ENCODE measurements at places on chromosomes 5 and 9.

DNA sequence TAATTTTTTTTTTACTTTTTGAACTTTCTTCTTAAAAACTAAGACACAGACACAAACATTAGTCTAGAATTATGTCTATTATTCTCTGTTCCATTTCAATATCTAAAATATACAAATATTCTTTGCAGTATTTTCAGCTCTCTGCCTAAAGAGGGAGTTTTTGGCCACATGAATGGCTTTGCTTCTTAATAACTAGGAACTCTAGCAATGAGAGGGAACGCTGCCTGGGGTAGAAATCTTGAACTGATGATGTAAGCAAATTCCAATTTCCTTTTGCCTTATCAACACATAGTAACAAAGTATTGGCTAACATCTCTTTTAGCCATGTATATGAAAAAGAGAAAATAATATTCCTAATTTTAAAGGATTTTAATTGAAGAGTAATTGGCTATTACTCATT, 51.9 kb downstream of the SLC25A46 start:
- DNase-seq: no peak

DNA sequence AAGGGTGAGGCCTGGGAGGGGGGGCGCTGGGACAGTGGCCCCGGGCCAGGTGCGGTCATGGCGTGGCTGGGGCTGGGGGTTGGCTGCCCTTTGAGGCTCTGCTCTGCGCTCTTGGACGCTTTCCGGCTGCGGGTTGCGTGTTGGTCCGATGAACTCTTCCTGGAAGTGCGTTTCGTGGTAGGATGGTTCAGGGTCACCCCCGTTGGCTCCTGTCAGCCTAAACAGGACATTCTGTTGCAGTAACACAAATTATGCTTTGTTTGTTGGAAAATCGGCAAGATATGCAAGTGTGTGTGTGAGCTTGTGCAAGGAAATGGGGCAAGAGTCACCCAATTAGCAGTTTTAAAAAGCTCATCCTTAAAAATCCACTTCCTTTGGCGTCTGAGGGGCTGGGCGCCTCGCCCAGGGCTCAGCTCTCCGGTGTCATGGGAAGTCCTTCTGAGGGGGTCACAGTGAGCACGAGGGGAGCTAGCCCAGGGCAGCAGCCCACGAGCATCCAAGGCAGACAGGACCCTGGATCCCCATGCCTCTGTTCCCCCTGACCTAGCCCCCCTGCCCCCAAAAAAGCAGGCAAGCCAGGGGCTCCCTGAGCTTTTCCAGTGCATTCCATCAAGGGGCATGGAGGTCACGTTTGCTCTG, 22.2 kb upstream of the RNU6ATAC start:
- DNase-seq: peak; percentile 6

GRCh38 chr5:80077051-80077714, 42.0 kb downstream of the THBS4 start:
- DNase-seq: no peak

DNA sequence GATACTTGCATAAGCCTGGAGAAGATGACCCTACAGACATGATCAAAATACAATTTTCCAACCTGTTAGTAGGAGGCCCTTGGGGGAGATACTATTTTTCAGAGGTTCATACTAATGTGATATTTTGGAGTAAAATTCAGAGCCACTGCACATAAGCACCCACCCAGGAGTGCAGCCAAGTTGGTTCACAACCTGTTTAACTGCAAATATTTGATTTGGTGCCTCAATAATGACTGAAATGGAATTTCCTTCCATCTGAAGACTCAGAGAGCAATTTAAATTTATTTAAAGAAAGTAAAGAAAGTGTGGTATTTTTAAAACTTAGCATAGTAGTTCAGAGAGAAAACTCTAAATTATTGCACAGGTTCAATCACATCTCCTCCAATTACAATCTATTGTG, 77.5 kb upstream of the FBN2 start:
- no peak for DNase-seq

DNA sequence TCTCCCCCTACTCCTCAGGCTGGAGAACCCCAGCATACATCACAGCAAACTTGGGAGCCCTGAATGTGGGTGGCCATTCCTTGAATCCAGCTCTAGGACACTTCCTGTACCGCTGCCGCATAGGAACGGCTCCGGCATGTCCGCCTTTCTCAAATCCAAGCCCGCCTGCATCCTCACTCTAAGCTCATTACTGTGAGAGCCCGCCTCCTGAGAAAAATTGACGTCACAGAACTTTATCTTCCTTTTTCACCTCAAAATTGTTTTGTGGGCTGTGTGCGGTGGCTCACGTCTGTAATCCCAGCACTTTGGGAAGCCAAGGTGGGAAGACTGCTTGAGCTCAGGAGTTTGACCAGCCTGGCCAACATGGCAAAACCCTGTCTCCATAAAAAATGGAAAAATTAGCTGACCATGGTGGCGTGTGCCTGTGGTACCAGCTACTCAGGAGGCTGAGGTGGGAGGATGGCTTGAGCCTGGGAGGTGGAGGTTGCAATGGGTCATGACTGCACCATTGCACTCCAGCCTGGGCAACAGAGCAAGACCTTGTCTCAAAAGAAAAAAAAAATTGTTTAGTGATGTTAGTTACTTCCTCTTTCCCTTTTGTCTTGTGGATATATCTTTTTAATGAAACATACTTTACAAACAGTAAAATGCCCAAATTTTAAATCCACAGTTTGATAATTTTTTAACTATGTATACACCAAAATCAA, 22.8 kb downstream of the RNF44 start:
- no peak for DNase-seq

GRCh38 chr9:112852741-112853504, 37.8 kb downstream of the SLC46A2 start:
- no peak for DNase-seq

DNA sequence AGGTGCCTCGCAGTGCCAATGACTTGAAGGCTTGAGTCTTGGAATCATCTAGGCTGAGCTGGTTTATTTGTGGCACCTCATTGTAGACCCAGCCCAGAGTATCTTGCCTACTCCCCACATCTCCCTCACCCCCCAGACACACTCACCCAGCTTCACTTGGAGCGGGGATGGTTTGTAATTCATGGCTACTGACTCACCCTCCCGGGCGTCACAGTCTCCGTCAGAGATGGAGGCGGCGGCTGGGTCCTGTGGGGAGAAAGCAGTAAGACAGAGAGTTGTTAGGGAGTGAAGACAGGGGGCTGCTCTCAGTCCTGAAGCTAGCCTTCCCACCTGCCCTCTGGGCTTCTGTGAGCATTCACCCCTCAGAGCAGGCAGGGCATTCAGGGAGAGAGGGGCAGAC, 29.0 kb upstream of the MYORG start:
- DNase-seq: no peak

GRCh38 chr5:110580625-110581024, 145.8 kb downstream of the TMEM232 start:
- no peak for DNase-seq

DNA sequence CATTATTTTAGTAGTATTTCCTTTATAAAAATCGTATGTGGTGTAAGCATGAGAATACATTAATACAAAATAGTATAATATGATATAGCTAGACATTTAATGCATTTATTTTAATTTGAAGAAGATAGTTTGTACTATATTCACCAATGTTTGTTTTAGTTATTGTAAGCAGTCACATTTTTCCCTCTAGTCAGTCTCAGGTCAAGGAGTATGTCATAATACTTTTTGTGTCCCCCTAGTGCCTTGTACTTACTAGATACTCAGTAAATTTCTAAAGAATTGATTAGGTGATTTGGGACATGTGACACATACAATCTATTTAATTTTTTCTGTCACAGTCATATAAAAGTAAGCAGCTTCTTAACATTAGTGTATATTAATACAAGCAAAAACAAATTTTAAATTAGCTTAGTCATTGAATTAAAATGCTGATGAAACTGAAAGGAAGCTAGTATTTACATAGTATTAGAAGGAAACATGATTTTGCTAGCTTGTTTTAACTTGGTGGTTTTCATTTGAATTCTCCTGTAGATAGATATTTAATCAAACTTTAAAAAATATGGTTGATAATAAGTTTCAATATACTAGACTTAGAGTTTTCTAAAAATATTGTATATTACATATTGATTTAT, 242.2 kb downstream of the FER start:
- DNase-seq: no peak

- no peak for DNase-seq
These were observed 216.9 kb downstream of the SPOCK1 start for GRCh38 chr5:137282216-137282615.

DNA sequence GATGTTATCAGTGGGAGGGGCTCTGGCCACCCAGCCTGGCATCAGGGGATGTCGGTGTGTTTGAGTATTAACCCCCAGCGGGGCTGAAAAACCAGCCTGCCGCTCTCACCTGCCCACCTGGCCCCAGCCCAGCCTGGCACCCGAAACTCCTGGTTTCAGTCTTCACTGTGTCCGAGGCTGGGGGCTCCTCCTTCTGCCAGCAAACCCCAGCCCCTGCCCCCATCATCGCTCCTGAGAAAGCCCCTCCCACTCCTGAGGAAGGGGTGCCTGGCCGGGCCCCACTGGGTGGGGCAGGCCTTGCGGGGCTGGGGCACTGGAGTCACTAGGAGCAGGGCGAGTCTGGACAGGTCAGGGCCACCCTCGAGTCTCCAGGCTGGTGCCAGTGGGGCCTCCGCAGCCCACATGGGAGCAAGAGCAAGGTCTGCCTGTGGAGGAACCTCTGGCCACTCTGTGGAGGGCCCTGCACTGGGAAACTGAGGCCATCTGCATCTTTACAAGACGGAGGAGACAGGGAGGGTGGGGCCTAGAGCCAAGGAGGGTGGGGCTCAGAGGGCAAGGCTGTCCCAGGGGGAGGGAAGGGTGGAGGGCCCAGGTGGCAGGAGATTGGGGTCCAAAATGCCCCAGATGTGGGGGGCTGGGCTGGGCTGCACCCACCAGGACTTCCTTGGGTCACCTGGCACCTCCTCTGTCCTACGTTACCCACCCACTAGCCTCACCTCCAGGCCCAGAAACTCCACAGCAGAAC, 51.5 kb upstream of the NOTCH1 start:
- no peak for DNase-seq

GRCh38 chr5:80250801-80251200, 5.0 kb downstream of the SERINC5 start:
- no peak for DNase-seq

- DNase-seq: peak; percentile 28
These were observed 162.7 kb downstream of the SYK start for GRCh38 chr9:90964101-90965020.

GRCh38 chr9:109314011-109314531, 6.8 kb downstream of the EPB41L4B start:
- no peak for DNase-seq

DNA sequence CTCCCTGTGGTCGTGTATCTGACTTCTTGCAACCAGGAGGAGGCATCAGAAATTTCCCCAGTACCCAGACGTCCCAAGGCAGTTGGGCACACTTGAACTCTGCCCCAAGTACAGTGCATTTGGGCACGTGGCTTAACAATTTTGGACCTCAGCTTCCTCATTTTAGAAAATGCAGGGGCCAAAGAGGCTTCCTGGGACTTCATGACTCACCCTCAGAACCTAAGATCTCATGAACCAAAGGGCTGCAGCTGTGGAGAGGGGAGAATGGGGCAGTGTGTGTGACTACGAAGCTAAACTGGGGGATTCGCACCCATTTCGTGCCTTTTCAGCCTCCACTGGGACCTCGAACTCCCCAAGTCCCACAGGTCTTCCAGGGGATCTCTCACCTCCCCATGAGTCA, 59.2 kb downstream of the SYK start:
- peak; percentile 41 for DNase-seq

GRCh38 chr5:111782216-111782615, 25.2 kb upstream of the NREP start:
- no peak for DNase-seq

GRCh38 chr9:134182554-134183085, 18.3 kb upstream of the RNU6ATAC start:
- no peak for DNase-seq

- no peak for DNase-seq
These were observed 60.9 kb upstream of the IL17B start for GRCh38 chr5:149439899-149440542.

GRCh38 chr5:142831009-142831383, 60.8 kb downstream of the ARHGAP26 start:
- DNase-seq: no peak

DNA sequence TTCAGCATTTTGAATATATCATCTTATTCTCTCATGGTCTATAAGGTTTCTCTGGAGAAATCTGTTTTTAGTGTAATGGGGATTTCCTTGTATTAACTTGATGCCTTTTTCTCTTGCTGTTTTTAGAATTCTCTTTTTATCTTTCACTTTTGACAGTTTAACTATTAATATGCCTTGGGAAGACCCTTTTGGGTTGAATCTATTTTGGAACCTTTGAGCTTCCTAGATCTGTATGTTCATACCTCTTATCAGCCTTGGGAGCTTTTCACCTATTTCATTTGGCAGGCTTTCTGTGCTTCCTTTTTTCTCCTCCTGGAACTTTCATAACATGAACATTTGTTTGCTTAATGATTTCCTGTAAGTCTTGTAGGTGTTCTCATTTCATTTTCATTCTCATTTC, 22.2 kb downstream of the RCL1 start:
- DNase-seq: no peak

DNA sequence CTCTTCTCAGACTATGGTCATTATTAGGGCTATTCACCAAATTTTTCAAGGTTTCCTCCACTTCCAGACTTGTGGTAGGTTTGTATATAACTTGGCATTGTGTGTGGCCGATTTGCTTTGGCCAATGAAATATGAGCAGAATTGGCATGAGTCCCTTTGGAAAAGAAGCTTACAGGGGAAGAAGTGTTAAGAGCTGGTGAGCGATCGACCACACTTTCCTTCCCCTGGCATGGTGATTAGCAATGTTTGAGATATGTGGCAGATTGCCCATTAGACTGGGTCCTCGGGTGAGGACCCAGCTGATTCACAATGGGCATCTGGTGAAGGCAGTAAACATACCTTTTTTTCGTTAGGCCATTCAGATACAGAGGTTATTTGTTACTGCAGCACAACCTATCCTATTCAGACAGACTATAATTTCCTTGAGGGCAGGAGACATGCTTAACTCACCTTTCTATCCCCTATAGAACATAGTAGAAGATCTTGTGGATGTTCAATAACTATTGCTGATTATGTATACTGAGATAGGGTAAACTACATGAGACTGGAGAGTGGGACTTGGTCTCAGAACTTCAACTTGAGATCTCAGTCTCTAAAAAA, 62.8 kb upstream of the KLF9 start:
- no peak for DNase-seq

- no peak for DNase-seq
These were observed 168.9 kb downstream of the ROR2 start for GRCh38 chr9:91781116-91781515.

DNA sequence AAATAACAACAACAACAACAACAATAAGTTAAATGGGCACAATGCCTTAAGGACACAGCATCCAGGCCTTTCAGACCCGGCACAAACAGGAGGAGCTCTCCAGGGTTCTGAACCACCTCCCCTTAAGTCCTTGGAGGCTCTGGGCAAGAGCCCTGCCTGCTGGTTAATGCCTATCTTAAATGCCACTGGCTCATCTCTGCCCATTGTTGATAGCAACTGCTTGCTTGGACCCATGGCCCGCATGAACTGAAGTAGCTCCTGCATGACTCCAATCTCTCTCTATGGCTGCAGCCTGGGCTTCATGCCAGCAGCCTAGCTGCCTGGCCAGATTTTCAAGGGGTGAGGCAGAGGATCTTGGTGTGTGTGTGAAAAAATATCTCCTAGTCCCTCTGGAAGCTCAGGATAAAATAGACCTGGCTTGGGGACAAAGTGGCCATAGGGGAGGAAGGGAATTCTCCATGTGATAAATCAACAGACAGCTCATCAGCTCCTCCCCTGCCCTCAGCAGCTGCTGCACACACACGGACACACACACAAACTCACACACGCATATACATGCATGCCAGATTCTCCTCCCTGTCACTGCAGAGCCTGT, 27.4 kb downstream of the FAM219A start:
- no peak for DNase-seq

- no peak for DNase-seq
These were observed 12.0 kb downstream of the PKD2L2 start for GRCh38 chr5:137901011-137901817.

Data from CD4-positive, alpha-beta T cell treated with Interleukin-15 for 1 hour (primary cell).